ENCODE measurements at places on chromosomes 13 and 19.

DNA sequence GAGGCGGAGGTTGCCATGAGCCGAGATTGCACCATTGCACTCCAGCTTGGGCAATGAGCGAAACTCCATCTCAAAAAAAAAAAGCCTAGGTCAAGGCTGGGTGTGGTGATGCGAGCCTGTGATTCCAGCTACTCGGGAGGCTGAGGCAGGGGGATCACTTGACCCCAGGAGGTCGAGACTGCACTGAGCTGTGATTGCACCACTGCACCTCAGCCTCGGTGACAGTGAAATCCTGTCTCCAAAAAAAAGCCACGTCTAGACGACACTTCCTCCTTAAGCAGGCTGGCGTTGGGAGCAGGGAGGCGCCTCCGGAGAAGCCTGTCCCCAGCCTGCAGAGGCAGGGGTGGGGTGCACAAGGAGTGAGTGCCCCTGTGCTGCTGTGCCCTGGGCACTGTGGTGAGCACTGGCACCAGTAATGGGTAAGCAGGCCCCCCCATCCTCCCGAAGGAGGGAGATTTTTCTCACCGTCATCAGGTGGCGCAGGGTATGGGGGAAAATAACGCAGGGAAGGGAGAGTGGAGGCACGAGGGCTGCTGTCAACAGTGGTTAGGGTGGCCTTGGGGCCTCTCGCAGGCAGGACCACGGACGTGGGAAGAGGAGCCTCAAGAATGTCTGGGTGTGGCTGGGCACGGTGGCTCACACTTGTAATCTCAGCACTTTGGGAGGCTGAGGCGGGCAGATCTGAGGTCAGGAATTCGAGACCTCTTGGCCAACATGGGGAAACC is 706 bp downstream of the P2RY11 start:
- peak; percentile 70 for DNase-seq

GRCh38 chr13:24160458-24161009 is at the start of gene SPATA13:
SPATA13 (plus strand) TSS chr13:24160720; CDS start chr13:24222930, 62,210 bp downstream.
- peak; percentile 93 for DNase-seq

GRCh38 chr19:46967578-46968032 is 52.0 kb upstream of the NPAS1 start:
- DNase-seq = peak; percentile 44

DNA sequence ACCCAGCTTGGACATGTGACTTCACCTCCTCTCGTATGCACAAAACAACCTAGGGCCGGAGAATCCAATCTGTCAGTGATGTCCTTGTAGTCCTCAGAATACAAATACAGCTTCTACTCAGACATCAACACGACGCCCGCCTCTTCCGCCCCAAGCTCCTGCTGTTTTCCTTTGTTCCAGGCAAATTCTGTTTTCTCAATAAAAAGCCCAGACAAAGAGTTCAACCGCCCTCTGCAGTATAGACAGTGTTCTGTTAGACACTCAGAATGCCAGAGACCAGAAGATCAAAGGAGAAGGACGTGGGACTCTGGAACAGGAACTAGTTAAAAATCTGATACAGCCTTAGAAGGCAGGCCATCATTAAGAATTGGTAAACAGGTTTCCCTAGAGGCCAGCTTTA is 42.0 kb upstream of the GGACT start:
- DNase-seq = no peak

DNA sequence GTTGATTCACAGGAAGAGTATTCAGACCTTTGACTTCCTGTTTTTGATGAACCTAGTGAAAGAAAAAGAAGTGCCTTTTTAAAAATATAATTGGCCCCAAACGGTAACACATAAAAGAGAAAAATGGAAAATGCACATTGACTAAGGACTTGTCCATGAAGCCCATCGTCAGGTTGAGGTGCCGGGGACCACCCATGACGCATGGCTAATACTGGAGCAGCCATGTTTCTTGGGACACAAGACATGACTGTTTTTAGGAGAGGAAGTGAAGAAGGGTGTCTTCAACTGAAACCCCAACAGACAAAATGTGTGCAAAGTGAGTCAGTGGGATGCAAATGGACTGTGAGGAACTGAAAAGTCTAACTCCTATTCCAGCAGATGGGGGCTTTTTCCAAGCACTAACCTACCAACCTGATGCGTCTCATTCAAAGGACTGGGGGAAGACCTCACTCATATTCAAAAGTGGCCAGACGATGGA is 459.4 kb downstream of the FOXO1 start:
- no peak for DNase-seq

- DNase-seq = no peak
These were observed 34.2 kb upstream of the CEBPG start for GRCh38 chr19:33339016-33339984.

- no peak for DNase-seq
These were observed 153.6 kb downstream of the KATNAL1 start for GRCh38 chr13:30153545-30154426.

DNA sequence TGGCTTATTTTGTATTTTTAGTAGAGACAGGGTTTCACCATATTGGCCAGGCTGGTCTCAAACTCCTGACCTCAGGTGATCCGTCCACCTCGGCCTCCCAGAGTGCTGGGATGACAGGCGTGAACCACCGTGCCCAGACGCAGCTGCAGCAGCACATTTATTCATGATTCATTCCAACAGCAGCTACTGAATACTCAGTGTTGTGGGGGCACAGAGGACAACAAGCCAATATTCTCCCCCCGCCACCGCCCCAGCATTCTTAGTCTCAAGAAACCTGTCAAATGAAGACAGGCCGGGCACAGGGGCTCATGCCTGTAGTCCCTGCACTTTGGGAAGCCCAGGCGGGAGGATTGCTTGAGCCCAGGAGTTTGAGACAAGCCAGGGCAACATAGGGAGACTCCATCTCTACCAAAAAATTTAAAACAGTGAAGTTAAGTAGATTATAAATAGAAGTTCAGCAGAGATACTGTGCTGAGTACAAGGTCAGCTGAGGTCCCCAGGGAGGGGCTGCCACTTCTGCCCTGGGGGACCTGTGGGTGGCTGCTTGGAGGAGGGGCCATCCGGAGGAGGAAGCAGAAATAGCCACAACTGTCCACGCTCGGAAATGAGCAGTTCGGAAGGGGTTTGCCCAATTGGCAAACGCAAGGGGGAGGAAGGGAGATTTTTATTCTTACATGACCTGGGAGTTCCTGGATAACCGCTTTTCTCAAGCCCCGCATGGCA is 4.3 kb downstream of the DOT1L start:
- peak; percentile 60 for DNase-seq

DNA sequence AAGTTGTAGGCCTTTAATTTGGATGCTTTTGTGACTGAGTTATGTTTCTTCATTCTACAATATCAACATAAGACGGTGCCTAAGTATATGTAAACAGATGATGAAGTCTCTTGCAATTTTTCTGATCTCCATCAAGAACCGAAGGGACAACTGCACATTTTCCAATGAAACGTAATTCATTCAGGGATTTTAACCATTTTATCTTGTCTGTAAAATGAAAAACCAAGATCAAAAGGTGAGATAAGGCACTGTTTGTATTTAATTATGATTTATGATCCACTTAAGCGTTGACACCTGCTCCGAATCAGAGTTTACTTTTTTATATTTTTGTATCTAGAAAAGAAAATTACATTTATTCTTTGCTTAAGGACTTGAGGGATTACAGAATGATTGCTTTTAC is 556.8 kb upstream of the ARGLU1 start:
- DNase-seq = no peak

GRCh38 chr13:50030315-50030714 is 15.1 kb downstream of the KCNRG start:
- DNase-seq = no peak

DNA sequence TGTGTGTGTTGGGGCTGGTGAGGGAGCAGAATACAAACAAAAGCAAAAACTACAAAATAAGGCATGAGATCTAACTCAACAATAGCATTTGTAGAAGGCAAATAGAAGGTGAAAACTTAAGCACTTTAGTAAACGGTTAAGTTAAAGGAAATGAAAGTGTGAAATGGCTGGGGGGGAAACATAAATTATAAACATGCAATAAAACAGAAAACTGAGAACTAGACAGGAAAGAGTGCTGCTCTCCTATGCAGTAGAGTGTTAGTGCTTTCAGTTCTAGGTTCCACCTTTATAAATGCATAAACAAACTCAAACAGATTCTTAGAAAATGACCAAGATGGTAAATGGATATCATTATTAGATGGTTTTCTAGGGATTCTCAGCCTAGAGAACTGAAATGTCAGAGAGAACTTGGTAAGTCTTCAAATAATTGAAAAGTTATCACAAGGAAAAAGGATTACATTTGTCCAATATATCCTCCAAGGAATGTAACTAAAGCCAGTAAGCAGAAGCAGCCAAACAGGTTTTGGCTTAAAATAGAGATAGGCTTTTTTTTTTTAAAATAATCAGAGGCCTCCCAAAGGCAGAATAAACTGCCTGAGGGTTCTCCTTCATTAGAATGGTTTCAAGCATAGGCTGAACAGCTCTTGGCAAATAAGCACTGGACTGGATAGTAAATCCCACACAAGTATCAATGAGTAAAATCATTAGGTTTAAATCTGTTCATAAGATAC is 23.3 kb downstream of the RBM26 start:
- no peak for DNase-seq

DNA sequence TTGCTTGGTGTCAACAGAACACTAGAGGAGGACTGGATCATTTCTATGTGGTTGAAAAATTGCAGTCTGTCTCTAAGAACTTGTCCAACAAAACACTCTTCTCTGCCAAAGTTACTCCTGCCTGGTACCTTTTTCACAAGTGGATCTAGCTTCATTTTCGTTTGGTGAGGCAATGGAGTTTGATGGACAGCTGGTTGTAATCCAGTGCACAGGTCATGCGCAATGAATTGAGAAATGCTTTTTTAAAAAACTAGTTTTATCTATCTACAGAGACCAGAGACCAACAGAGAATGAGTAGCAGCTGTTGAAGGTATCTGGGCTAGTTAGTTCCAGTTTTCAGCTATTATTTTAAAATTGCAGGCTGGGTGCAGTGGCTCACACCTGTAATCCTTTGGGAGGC is 12.0 kb upstream of the KBTBD6 start:
- DNase-seq = no peak

GRCh38 chr19:45003485-45003884 is 2.2 kb downstream of the RELB start:
- DNase-seq = no peak

- no peak for DNase-seq
These were observed 13.1 kb downstream of the CILP2 start for GRCh38 chr19:19550972-19551852.
